Right atrium auricular region (tissue), 2 donors: ENCODE measurements at places on chromosomes 12 and 14. TPM values are rescaled to one million over a fixed set of nuclear protein-coding genes. Genes with fewer than 3 reads are reported as not detected.
A peak's percentile ranks its signal among the peaks of the same experiment; 100 is the strongest.

DNA sequence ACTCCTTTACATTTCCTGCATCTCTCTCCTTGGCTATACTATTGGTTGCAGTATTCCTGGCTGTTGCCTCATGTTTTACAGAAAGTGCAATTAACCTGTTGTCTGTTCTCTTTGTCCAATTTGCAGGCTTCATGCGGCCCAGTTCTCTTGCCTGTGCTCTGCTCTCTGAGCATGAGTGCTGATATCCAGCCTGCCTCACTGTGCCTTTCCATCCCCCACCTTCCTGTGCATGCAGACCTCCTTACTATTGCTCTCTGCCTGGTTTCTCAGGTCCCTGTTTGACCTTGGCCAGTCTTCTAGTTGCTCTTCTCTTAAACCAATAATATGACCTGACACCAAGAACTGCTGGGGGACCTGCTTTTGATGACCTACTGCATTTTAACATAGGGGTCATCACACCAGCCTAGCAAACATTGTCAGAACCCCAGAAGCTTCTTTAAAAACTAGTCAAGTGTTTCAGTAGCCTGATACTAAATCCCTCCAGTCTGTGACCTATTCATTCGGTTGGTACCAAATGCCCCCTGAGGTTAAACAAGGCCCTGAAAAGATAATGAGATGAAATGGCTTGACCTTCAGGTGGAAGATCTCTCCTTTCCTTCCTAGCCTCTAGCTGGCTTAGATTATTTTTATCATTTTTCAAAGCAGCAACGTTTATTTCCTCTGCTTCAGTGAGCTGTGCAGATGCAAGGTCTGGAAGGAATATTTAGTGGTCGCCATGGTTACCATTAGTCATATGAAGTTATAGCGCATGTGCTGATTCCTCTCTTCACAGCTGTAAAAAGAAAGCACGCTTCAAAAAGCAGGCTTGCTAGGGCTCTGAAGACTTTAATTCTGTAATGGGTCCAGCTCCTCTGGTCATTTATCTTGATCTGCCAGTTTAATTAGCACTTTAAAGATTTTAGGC lies 216.5 kb downstream of the PHLDA1 start:
- no peak for DNase-seq
- no peaks in the 10 kb centered on the region for H3K36me3 ChIP-seq
- H3K4me1 ChIP-seq, result peaks cover 13% of the 10 kb centered on the region
- no peaks in the 10 kb centered on the region for H3K27me3 ChIP-seq

DNA sequence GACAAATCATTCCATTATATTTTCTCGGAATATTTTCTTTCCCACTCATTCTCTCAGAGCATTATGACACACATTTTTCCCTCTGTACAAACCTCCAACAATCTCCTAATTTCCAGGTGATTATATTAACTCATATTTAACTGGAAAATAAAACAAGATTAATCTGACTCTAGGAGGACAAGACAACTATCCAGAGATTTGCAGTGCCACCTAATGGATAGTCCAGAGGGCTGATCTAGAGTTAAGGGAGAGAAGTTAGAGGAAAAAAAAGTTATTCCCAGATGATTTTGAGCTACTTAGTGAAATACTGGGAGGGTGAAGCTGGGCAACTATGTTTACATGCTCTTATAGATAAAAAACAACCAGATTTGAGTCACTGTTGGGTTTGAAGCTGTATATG lies 161.7 kb downstream of the ALX1 start:
- H3K4me1 ChIP-seq, result no peaks in the 10 kb centered on the region
- no peak overlapping the region for H3K4me3 ChIP-seq
- DNase-seq, result no peak
- H3K27me3 ChIP-seq, result no peaks in the 10 kb centered on the region

DNA sequence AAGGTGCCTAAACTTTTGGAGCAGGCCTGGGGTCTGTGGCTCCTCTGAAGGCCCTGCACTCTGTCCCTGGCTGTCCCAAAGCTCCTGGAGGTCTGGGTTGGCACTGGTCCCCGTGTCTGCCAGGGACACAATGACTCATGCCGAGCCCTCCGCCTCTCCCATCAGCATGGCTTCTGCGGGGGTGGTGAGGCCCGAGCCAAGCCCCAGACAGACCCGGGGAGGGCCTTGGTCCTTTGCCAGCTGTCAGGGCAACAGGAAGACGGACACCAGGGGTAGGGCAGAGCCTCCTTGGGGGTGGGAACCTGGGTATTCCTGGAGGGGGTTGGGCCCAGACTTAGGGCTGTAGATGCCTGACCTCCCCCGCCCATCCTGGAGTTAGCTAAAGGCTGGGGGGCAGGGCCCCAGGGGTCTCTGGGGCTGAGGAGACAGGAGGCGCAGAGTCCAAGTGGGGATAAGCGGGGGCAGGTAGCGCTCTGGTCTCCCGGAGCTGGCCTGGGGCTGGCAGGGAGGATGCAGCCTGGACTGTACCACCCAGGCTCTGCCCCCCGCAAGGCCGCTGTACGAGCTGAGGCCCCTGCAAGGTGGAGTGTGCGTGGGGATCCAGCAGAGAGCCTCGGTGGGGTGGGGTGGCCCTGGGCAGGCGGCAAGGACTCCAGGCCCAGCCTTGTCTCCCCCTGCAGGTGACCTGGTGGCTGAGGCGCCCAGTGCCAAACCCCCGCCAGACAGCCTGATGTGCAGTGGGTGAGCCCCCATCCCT lies 16.4 kb upstream of the PUS1 start:
- peaks cover 81% of the 10 kb centered on the region for H3K36me3 ChIP-seq
- DNase-seq, result peak; percentile 90
- no peak overlapping the region for H3K4me3 ChIP-seq
- no peaks in the 10 kb centered on the region for H3K4me1 ChIP-seq
- peak overlapping the region; percentile 63 for H3K27ac ChIP-seq
- no peaks in the 10 kb centered on the region for H3K27me3 ChIP-seq

DNA sequence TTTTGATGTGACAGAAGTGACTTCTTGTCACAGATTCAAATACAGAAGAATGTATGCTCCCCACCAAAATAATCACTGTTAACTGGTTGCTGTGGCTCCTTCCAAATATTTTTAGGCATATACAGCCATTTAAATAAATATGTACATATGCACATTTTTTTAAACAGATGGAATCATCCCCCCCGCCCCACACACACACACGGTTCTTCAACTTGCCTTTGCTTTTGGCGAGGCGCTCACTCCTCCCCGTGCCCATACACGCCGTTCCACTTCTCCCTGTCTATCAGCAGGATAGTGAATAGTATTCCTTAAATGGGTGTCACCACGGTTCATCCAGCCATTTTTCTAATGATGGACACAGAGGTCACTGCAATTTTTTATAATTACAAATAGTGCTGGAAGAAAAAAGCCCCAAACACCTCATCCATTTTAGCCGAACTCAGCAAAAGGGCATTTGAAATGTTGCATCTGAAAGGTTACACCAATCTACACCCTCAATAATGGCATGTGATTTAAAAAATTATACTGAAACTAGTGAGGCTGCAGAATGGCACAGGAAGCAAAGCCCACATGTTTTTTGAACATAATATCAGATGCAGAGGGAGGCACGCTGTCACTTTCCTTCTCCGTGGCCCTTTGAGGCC lies 39.2 kb upstream of the MEG3 start:
- DNase-seq, result no peak
- H3K4me1 ChIP-seq, result no peaks in the 10 kb centered on the region
- no peak overlapping the region for H3K4me3 ChIP-seq
- H3K36me3 ChIP-seq, result no peaks in the 10 kb centered on the region
- H3K27me3 ChIP-seq, result no peaks in the 10 kb centered on the region

DNA sequence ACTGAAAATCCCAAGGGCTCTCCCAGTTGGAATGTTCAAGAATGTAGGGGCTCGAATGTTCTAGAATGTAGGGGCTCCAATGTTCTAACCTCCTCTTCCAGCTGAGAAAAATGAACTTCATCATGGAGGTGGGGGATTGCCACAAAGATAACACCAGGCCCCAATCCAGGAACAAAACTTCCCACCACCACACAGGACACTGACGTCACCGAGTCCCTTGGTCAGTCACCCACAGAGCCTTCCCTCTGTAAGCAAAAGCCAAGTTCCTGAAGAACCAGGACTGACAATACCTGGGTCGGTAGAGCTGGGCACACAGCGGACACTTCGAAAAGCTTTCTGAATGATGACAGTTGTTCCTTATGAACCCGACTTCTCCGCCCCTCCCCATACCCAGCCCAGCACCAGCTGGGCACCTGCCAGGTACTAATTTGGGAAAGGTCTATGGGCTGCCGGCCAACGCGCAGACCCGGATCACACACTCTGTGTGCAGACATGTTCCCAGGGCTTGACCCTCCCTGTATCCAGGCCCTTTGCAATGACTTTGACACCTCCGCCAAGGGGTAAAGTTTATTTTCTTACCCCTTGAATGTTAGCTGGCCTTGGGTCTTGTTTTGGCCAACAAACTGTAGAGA lies 18.9 kb downstream of the ITPK1 start:
- peak overlapping the region; percentile 60 for H3K27ac ChIP-seq
- H3K27me3 ChIP-seq, result no peaks in the 10 kb centered on the region
- no peak for DNase-seq
- no peak overlapping the region for H3K4me3 ChIP-seq

The KLRB1 gene
- total RNA-seq, result 0.75 TPM
